ENCODE measurements at places on chromosomes 3 and 15. TPM values are rescaled to one million over a fixed set of nuclear protein-coding genes. Genes with fewer than 3 reads are reported as not detected.

- H3K4me3 ChIP-seq, result no peak overlapping the region
- H3K27me3 ChIP-seq, result no peaks in the 10 kb centered on the region
- DNase-seq, result no peak
- no peaks in the 10 kb centered on the region for H3K36me3 ChIP-seq
Measured at GRCh38 chr3:177490626-177491025, 293.3 kb upstream of the TBL1XR1 start.

DNA sequence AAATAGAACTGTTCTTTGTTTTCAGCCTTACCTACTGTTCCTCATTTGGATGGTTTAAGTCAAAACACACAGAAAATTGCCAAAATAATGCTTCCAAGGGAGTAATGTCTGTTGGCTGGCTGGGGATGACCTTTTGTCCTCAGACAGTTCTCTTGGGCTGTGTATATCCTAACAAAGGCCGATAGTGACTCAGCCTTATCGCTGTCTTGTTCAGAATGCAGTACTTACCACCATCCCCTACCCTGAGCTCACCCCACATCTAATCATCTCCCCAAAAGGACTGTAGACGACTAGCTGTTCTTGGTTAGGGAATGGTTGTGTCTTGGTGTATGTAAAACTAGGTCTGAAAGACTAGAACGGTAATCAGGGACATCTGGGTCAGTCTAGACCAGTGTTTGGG lies 35.0 kb downstream of the RAB11A start:
- no peaks in the 10 kb centered on the region for H3K36me3 ChIP-seq

- no peaks in the 10 kb centered on the region for H3K36me3 ChIP-seq
- DNase-seq, result no peak
- no peaks in the 10 kb centered on the region for H3K4me1 ChIP-seq
- no peak overlapping the region for H3K27ac ChIP-seq
Measured at GRCh38 chr3:181317508-181317907, 328.0 kb upstream of the DNAJC19 start.

- no peak overlapping the region for H3K4me3 ChIP-seq
- no peaks in the 10 kb centered on the region for H3K36me3 ChIP-seq
- no peak for DNase-seq
- no peaks in the 10 kb centered on the region for H3K4me1 ChIP-seq
- no peak overlapping the region for H3K27ac ChIP-seq
- H3K27me3 ChIP-seq, result no peaks in the 10 kb centered on the region
Measured at GRCh38 chr3:84141571-84141970, 817.2 kb upstream of the CADM2 start.

DNA sequence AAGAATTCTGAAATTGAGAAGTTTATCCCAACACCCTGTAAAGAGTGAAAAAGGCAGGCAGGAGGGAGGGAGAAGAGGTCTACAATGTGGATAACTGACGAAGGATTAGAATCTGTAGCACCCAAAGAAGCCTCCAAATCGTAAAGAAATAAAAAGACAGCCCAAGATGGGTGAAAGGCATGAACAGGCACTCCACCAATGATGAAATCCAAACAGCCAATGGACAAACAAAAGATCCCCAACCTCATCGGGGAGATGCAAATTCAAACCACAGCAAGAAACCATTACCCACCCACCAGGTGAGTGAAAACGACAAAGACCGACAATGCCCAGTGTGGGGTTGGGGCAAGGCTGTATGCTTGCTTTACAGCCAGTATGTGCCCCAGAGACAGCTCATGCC lies 85.6 kb downstream of the IQSEC1 start:
- no peaks in the 10 kb centered on the region for H3K4me1 ChIP-seq
- no peak overlapping the region for H3K4me3 ChIP-seq
- H3K27me3 ChIP-seq, result no peaks in the 10 kb centered on the region
- no peak overlapping the region for H3K27ac ChIP-seq

CRABP1 gene
- not detected for total RNA-seq

DNA sequence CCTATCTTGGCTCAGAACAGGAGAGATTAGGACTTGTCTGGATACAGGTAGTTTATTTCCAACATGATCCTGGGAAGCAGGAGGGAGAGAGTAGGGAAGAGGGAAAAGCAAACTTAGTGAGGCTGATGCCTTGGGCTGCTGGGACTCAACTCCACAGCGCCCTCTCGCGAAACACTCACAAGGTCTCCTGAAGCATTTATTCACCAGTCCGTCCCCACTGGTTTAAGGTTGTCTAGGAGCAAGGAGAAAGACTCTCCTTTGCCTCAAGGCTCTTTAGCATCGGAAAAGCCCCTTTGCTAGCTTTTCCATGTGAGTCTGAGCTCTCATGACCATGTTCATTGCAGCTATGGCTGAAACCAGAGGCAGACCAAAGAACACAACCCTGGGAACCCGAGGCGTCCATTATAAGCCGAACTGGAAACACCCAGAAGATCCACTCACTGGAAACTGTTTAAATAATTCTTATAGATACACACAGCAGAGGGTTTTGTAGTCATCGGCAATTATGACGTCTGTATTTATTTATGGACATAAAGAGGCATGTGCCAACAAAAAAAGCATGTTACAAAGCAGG lies 244.5 kb downstream of the CD47 start:
- no peaks in the 10 kb centered on the region for H3K27me3 ChIP-seq
- H3K4me1 ChIP-seq, result no peaks in the 10 kb centered on the region
- no peaks in the 10 kb centered on the region for H3K36me3 ChIP-seq
- peak overlapping the region; percentile 16 for H3K27ac ChIP-seq

- peaks cover 11% of the 10 kb centered on the region for H3K4me1 ChIP-seq
- no peaks in the 10 kb centered on the region for H3K36me3 ChIP-seq
- peak overlapping the region; percentile 95 for H3K27ac ChIP-seq
- no peak for DNase-seq
Measured at GRCh38 chr15:63045879-63046278, 3.3 kb downstream of the TPM1 start.
